ENCODE measurements at places on chromosomes 7 and 10.

GRCh38 chr7:51629206-51629605 lies 312.6 kb upstream of the COBL start:
- no peaks in the 10 kb centered on the region for H3K36me3 ChIP-seq
- no peak for DNase-seq
- H3K27ac ChIP-seq, result no peak overlapping the region
- no peaks in the 10 kb centered on the region for H3K27me3 ChIP-seq
- H3K4me1 ChIP-seq, result no peaks in the 10 kb centered on the region
- H3K4me3 ChIP-seq, result no peak overlapping the region

DNA sequence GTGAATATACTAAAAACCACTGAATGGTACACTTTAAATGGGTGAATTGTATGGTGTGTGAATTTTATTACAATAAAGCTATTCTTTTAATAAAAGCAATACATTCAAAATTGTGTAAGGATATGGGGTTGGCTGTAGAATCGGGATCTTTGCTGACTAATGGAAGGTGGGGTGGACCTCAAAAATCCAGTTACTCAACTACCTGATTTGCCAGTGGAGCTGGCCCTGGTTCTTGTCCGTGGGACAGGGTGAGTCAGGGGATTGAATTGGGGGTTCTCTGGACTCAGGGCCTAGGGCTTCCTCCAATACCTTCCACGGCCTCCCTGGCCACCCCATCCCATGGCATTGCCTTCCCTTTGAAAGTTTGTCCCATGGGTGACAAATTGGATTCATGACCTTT lies 13.5 kb upstream of the RABGEF1 start:
- no peaks in the 10 kb centered on the region for H3K4me1 ChIP-seq
- no peak overlapping the region for H3K27ac ChIP-seq
- H3K4me3 ChIP-seq, result no peak overlapping the region

- H3K36me3 ChIP-seq, result no peaks in the 10 kb centered on the region
- no peak for DNase-seq
- no peaks in the 10 kb centered on the region for H3K4me1 ChIP-seq
- no peak overlapping the region for H3K27ac ChIP-seq
Observed at GRCh38 chr10:123502983-123503382, 163.2 kb upstream of the GPR26 start.

DNA sequence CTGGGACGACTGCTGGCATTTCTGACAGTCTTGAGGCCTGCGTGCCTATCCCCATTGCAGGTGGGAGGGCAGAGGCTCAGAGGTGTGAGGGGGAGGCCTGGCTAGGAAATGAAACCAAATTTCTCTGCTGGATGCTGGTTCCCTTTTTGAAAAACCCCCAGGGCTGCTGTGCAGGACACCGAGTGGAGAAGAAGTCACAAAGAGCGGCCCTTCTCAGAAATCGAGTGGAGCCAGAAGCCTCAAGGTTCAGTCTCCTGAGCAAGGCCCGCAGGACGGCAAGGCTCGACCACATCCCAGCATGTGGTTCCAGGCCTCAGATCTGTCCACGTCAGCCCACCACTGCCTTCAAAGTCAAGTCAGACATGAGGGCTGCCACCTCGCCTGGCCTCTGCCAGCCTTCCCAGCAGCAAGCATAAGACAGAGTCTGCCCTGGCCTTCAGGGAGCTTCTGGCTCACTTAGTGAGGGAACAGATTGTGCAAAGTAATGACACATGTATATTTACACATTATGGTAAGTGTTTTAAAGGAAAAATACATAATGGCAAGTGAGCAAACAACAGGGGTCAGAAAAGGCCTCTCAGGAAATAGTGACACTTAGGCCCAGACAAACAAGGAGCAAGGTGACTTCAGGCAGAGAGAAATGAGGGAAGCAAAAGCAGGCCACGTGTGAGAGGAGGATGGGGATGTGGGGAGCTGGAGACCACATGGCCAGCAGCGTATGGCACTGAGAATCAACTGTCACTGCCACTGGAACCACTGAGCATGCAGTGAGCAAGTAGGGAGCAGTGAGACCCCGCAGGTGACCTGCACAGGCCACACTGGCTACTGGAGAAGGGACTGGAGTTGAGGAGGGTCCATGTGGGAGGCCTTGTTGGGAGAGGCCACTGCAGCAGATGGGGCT lies 86.7 kb downstream of the ARHGAP22 start:
- H3K27ac ChIP-seq, result no peak overlapping the region
- H3K4me1 ChIP-seq, result peaks cover 2% of the 10 kb centered on the region
- DNase-seq, result no peak
- no peaks in the 10 kb centered on the region for H3K36me3 ChIP-seq
- no peak overlapping the region for H3K4me3 ChIP-seq
- H3K27me3 ChIP-seq, result no peaks in the 10 kb centered on the region

- peaks cover 26% of the 10 kb centered on the region for H3K27me3 ChIP-seq
- no peak overlapping the region for H3K27ac ChIP-seq
Observed at GRCh38 chr10:48482207-48482606, 122.7 kb downstream of the ARHGAP22 start.

Measured in T-cell (primary cell).